H1 (cell line): ENCODE measurements at places on chromosomes 4 and X. TPM values are rescaled to one million over a fixed set of nuclear protein-coding genes. Genes with fewer than 3 reads are reported as not detected.

Gene SLC25A53
- total RNA-seq: 3.2 and 4.2 TPM in 2 replicates

Gene NSUN7
- total RNA-seq: 24.4 and 26.3 TPM in 2 replicates

Gene WAS
- total RNA-seq: 0.63 and 0.80 TPM in 2 replicates

Gene TRIML2
- 59.2 and 62.8 TPM in 2 replicates for total RNA-seq

Gene ETFDH
- 15.7 and 16.1 TPM in 2 replicates for total RNA-seq

Gene CT45A2
- total RNA-seq: not detected in 2 replicates

Gene VAMP7
- 20.4 and 22.1 TPM in 2 replicates for total RNA-seq

Gene HTN3
- total RNA-seq: not detected in 2 replicates

Gene TMA16
- 64.2 and 67.3 TPM in 2 replicates for total RNA-seq

Gene PHEX
- 0.11 and 0.15 TPM in 2 replicates for total RNA-seq

Gene LARP7
- total RNA-seq: 38.3 and 40.1 TPM in 2 replicates

Gene ASB5
- total RNA-seq: not detected in 2 replicates

Gene TMEM185A
- 15.0 and 20.8 TPM in 2 replicates for total RNA-seq

Gene DUX4
- total RNA-seq: not detected in 2 replicates

Gene TLR7
- total RNA-seq: not detected in 2 replicates

GRCh38 chr4:13329963-13330362 lies 154.2 kb downstream of the RAB28 start:
- no peak for DNase-seq

GRCh38 chr4:160724063-160724462 lies 1439.7 kb downstream of the FSTL5 start:
- no peak for DNase-seq

DNA sequence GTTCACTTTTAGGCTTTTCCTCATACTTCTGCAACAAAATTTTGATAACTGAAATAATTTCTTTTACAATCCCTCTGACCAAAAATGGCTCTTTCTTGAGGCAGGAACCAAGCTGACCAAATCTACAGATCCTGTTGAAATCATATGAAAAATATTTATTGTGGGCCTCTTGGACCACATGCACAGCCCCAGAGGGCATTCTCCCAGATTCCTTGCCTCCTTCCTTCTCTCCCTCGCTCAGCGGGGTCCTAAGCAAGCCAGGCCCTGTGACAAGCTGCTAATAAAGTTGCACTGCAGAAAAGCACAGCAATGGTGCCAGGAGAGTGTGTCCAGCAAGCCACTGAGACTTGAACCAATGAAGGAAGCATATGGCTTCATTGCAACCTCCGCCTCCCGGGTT lies 40.7 kb downstream of the PRDM5 start:
- DNase-seq: no peak

GRCh38 chr4:140130677-140131076 lies 23.3 kb downstream of the MAML3 start:
- DNase-seq: no peak

DNA sequence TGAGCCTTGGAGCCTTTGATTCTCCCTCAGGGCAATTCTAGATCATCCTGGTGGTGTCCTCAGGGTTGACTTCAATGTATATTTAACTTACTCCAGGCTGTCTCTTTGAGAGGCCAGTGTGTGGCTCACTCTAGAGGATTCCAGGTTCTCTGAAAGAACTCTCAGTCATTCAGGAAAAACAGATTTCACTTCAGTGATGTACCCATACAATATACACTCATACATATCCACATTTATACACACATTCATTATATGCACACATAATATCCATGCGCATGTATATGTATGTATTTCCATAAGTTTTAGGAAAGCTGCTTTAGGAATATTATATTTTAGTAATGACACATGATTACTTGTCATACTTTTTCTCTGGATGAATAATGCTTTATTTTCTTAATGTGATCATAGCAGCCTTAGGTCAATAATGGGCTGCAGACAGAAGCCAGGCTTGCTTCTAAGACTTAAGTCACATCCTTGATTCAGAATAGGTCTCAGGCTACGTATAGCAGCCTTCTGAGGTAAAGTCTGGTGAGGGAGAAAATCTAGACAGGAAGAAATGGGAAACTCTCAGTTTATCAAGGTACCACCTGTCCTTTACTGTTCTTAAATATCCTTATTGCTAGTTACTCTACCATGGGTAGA lies 397.0 kb downstream of the GPAT3 start:
- no peak for DNase-seq

DNA sequence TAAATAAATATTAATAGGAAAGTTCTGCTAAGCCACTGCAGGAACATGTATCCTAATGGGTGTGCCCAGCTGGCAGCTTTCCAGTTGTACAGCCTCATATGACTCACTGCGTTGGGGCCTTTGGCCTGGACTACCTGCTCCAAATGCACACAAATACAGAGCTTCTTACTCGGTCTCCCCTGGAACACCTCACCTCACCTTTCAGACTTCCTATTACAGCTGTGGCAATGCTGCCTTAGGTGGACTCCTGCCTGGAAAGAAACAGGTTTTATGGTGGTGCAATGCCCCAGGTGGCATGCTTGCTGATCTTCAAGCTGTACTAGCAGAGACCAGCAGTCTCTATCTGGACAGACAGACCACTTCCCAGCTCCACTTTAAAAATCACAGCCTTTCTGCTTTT lies 85.7 kb upstream of the EXOC1L start:
- no peak for DNase-seq

GRCh38 chr4:3444351-3445110 lies 2.8 kb downstream of the HGFAC start:
- no peak for DNase-seq

- no peak for DNase-seq
Measured at GRCh38 chr4:145589916-145590702, 29.1 kb upstream of the MMAA start.

GRCh38 chr4:108366716-108367115 lies 198.0 kb upstream of the LEF1 start:
- no peak for DNase-seq

- DNase-seq: no peak
Measured at GRCh38 chr4:104531390-104531789, 36.7 kb upstream of the CXXC4 start.

- DNase-seq: no peak
Measured at GRCh38 chr4:153880983-153881382, 92.1 kb upstream of the SFRP2 start.

DNA sequence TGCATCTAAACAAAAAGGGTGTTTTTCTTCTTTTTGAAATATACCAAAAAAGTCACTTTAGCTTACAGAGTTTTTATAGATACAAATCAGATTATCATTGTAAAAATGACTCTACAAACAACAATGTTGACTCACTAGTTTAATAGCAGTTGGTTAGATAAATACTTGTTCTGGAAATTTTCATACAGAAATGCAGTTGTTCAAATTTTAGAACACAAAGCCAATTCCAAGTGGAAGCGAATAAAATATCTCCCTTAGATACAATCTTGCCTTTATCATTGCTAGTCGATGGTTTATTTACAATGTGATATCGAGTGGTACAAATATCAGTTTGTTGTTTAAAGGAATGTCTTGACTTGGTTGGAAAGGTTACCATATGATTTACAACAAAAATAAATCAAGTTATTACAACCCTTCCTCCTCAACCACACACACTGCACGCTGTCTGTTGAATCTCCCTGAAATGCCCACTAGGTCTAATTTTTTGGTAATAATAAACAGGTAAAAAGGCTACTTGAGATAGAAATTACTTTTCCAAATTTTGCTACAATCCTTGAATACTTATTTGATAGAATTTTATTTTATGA lies 114.8 kb downstream of the CDS1 start:
- no peak for DNase-seq

GRCh38 chr4:154478128-154478527 lies 13.5 kb downstream of the DCHS2 start:
- no peak for DNase-seq

DNA sequence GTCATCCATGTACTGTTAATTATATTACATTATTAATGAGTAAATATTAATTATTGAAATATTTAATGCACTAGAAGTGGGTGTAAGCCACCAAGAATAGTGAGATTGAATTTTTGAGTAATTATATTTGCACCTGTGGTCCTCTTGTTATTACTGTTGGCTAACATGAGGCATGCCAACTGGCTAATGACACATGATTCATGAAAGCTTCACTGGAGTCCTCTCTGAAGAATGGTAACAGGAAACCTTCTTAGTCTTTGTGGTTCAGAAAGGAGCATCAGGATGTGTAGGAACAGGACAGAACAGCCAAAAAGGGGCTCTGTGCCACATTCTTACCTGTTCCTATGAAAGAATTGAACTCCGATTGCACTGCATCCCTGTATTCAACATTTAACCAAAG lies 65.2 kb downstream of the SLC4A4 start:
- no peak for DNase-seq

DNA sequence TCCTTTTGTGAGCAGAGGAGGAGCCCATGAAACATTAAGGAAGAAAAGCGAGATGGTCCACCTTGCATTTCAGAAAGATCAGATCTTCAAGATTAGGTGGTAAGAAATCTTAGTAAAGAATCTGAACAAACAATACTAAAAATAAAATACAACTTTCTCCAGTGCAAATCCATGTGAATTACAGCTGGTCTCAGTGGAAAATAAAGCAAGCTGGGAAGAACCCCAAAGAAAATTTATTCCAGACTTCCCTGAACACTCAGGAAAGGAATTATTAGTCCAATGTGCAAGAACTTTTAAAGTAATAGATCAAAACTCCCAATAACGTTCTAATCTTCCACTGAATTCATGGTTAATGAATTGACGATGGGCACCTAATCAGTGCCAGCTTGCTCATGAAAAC lies 37.3 kb upstream of the C1QTNF7 start:
- no peak for DNase-seq

DNA sequence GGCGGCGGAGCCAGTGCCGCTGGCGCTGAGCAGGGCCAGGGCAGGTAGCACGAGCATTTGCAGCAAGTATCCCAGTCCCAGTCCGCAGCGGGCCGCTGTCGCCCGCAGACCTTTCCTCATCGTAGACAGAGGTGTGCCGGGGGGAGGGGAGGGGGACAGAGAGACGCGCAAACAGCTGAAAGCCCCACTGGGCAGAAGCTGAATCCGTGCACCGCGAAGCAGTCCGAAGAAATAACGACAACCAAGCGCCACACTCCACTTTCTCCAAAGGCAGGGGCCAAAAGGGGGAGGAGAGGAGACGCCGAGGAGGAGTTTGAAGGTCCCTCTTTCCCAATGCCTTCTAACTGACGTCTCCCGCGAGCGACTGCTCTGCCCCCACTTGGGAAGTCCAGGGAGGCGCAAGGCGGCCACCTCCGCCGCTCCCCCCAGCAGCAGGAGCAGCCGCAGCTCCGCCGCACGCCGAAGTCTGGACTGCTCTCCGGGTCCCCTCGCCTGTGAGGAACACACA lies at the start of gene UNC5C:
TSS of gene UNC5C (minus strand) at position 236 of the 508 bp plus-strand sequence.
- DNase-seq: no peak

- no peak for DNase-seq
Measured at GRCh38 chrX:69741721-69742120, 125.8 kb downstream of the EDA start.

DNA sequence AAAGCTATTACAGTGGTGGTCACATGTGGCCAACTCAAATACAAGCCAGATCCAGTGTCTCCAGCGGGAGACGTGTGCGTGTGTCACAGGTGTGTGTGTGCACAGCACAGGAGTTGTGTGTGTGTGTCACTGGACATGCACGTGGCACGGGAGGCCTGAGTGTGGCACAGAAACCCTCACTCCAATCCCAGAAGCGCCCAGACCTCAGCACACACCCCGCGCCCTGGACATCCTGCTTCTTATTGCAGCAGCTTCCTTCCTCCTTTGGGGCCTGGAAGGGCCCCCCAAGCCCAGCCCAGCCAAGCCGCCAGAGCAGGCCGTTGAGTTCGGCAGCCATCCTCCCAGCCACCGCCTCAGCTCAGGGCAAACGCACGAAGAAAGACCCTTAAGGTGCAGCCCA lies 37.9 kb downstream of the ACOX3 start:
- DNase-seq: no peak

DNA sequence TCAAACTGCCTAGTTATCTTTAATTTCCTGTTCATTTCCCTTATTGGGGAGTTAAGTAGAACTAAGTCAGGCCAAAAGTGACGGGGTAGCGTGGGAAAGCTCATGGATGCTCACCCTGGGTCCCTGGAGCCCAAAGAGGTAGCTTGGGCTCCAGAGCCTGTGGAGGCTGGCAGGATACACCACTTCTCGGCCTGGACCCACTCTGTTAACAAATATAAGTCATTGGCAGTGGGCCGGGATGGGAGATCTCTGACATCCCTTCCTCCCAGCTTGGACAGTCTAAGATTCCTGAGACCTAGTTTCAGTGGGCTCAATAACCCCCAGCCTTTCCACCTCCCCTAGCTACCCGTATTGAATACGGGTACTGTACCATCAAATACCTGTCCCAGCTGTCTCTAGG lies 106.1 kb downstream of the EFNB1 start:
- DNase-seq: no peak

DNA sequence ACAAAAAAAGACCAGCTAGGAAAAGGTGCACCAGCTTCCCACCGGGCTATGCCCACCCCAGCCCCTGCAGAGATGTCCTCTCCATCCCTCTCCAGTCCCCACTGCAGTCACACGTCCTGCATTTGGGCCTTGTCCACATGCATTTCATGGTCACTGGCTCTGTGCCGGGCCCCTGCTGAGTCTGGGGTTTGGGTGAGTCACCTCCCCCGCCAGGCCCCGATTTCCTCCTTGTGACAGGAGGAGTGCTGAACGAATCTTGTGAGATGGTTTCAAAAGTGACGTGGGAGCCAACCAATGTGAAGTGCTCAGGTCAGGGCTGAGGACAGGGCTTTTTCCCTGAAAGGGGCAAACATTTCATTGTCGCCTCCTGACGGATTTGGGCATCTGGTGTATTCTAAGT lies 7.1 kb downstream of the CPZ start:
- DNase-seq: no peak

- no peak for DNase-seq
Measured at GRCh38 chr4:145483514-145483913, 1.9 kb downstream of the SMAD1 start.

- DNase-seq: no peak
Measured at GRCh38 chr4:33013282-33013681, 2293.1 kb downstream of the PCDH7 start.

DNA sequence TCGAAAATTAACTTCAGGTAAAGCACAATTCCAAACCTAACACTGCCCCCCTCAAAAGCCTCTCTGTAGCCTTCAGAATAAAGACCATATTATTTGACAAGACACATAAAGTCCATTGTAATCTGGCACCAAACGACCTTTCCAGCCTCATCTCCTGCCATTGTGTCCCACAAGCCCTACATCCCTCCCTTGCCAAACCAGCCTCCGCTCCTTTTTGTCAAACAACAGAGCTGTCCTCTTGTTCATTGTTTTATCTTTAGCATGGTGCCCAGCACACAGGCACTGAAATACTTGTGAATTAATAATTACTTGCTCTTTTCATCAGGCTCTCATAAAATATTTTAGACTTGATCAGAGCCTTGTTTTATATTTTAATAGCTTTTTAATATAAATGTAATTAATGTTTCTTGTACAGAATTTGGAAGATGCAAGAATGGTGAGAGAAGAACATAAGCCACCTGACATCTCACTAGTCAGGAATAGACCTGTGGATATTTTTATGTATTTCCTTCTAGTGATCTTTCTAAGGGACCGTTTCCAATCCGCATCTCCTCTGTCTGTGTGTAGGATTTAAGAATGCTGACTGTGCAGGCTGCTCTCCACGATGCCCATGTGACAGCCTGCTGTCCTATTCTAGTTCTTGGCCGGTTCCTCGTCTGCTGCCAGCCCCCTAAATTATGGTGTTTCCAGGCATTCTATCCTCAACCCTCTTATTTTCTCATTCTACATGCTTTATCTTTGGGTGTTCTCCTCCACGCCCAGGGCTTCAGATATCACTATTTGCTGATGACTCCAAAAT lies 3.0 kb upstream of the IRF2 start:
- no peak for DNase-seq

GRCh38 chr4:47373709-47374108 lies 89.8 kb downstream of the COMMD8 start:
- no peak for DNase-seq

- DNase-seq: no peak
Measured at GRCh38 chrX:28756647-28757046, 169.4 kb downstream of the IL1RAPL1 start.

- no peak for DNase-seq
Measured at GRCh38 chrX:33968611-33969010, 163.5 kb downstream of the FAM47A start.
